Subcutaneous preadipocyte (primary cell): ENCODE measurements at places on chromosomes 12 and 14. TPM values are rescaled to one million over a fixed set of nuclear protein-coding genes. Genes with fewer than 3 reads are reported as not detected.

The OR4E2 gene
- not detected in 2 replicates for total RNA-seq

The UBR7 gene
- 32.6 and 33.1 TPM in 2 replicates for total RNA-seq

The PNMA1 gene
- total RNA-seq: 21.7 and 26.4 TPM in 2 replicates

The ACTN1 gene
- total RNA-seq: 120 and 166 TPM in 2 replicates

The KRT2 gene
- not detected in 2 replicates for total RNA-seq

The GPR84 gene
- total RNA-seq: not detected in 2 replicates

The TMTC1 gene
- total RNA-seq: 71.7 and 96.2 TPM in 2 replicates

The B4GALNT1 gene
- total RNA-seq: under 0.01 and 0.20 TPM in 2 replicates

The KRT72 gene
- total RNA-seq: not detected in 2 replicates

The INHBC gene
- under 0.01 TPM in 1 of 2 replicates, not detected in the other for total RNA-seq

The DAD1 gene
- total RNA-seq: 220 and 318 TPM in 2 replicates

The SLC2A14 gene
- under 0.01 and 0.20 TPM in 2 replicates for total RNA-seq

The DDX11 gene
- 18.7 and 33.4 TPM in 2 replicates for total RNA-seq

The TSHR gene
- total RNA-seq: not detected in 2 replicates

The PAPOLA gene
- 80.5 and 106 TPM in 2 replicates for total RNA-seq

The GPR68 gene
- total RNA-seq: 2.2 and 6.6 TPM in 2 replicates

The PRR4 gene
- total RNA-seq: 2.2 and 3.9 TPM in 2 replicates

The KLRD1 gene
- under 0.01 TPM in 2 replicates for total RNA-seq

The PAX9 gene
- 0.37 and 0.39 TPM in 2 replicates for total RNA-seq

The KLRG1 gene
- total RNA-seq: 1.1 and 2.0 TPM in 2 replicates

The ITGB7 gene
- total RNA-seq: 0.78 and 1.1 TPM in 2 replicates

The TMEM229B gene
- total RNA-seq: 0.20 and 0.37 TPM in 2 replicates

The PGF gene
- 1.1 and 6.3 TPM in 2 replicates for total RNA-seq

The LRRIQ1 gene
- total RNA-seq: 0.59 and 1.1 TPM in 2 replicates

The TAS2R7 gene
- total RNA-seq: not detected in 2 replicates

The HSP90AA1 gene
- total RNA-seq: 224 and 367 TPM in 2 replicates

The OLR1 gene
- not detected in 2 replicates for total RNA-seq

The SERPINA5 gene
- total RNA-seq: 0.37 TPM in 1 of 2 replicates, not detected in the other
